T-cell (primary cell): ENCODE measurements at places on chromosomes 6 and 20. TPM values are rescaled to one million over a fixed set of nuclear protein-coding genes. Genes with fewer than 3 reads are reported as not detected.

The UNC5CL gene
- 5.5 TPM for total RNA-seq

The GJA10 gene
- total RNA-seq = not detected

The HLA-DQA2 gene
- total RNA-seq = 0.35 TPM

DNA sequence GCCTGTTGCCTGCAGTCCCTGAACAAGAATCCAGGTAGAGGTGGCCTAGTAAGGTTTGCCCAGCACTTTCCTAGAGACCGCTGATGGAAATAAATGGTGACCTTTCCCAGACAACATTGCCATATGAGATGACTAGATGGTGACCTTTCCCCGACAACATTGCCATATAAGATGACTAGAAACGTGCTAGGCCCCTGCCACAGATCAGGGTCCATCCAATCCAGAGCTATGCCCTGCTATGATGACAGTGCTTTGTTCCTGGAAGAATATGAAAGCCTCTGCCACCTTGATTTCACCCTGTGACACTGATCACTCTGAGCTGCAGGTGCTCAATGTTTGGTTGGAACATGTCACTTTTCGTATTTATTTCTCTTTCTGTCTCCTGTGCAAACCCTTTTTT lies 133.8 kb upstream of the SPTLC3 start:
- no peak for DNase-seq

DNA sequence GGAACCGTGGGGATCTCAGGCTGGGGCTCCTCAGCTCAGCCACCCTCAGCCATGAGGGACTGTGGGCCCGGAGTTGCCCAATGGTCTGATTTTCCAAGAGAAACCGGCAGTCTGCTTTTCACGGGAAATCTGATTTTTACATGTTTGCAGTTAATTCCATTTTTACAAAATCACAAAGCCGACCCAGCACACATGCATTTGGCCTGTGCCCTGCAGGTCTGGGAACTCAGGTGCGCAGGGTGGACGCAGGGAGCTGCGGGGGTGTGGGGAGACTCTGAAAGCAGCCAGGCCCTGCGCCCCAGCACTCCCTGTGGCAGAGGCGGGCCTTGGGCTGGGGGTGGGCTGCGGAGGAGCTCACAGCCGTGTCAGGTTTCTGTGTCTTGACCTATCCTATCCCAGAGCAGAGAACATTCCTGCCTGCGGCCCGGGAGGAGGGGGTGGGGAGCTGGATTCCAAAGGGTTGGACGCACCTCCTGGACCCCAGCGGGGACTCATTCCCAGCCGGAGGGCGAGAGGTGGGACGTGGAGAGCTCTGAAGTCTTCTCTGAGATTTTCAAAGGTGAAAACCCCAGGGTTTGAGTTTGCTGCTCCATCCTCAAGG lies 60.6 kb downstream of the ADNP start:
- no peak for DNase-seq

- DNase-seq = no peak
These were observed 8.9 kb downstream of the MANBAL start for GRCh38 chr20:37298190-37298939.

DNA sequence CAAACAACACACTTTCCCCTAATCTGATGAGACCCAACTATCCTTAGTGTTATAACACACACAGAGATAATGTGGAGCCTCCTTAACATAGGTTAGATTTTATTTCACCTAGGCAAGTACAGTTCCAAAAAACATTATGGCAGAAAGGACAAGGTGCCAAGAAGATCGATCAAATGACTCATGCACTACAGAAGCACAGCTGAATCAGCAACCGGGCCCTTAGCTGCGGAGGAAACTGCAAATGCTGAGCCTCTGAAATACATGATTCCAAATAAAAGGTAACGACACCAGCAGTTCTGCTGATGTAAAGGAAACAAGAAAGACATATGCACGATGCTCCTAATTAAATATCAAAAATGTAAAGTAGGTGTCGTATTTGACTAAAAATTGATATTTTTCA lies 19.9 kb upstream of the MUC21 start:
- no peak for DNase-seq

GRCh38 chr6:22444330-22444729 lies 125.0 kb upstream of the HDGFL1 start:
- no peak for DNase-seq

DNA sequence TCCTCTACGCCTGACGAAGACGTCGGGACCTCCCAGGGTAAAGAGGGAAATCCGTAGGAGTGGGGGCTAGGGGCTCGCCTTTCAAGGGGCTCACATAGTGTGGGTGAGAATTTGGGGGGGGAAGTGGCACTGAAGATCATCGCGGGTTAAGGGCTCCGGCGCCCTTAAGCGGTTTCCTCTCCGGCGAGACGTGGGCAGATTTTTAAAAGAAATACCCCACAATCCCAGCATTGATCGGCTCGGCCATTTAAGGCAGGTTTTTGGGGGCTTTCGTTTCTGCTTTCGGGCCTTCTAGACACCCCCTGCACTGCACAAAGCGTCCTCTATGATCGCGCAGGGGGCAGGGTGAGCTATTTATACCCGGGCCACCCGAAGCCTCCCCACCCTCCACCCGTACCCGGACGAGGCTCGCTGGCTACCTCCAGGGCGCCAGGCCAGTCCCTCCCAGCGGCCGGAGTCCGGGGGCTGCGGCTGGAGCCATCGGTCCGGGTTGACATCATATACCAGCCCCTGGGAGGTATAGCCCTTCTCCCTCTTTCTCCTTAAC lies 1.2 kb downstream of the NKX2-2 start:
- DNase-seq = no peak

GRCh38 chr6:12543953-12544352 lies 172.6 kb upstream of the PHACTR1 start:
- no peak for DNase-seq

- DNase-seq = no peak
These were observed 100.8 kb downstream of the DST start for GRCh38 chr6:56541741-56542360.

GRCh38 chr6:67497749-67498148 lies 1137.3 kb upstream of the ADGRB3 start:
- no peak for DNase-seq
